IPS DF 6.9 (cell line): ENCODE measurements at places on chromosomes 6 and 20.

DNA sequence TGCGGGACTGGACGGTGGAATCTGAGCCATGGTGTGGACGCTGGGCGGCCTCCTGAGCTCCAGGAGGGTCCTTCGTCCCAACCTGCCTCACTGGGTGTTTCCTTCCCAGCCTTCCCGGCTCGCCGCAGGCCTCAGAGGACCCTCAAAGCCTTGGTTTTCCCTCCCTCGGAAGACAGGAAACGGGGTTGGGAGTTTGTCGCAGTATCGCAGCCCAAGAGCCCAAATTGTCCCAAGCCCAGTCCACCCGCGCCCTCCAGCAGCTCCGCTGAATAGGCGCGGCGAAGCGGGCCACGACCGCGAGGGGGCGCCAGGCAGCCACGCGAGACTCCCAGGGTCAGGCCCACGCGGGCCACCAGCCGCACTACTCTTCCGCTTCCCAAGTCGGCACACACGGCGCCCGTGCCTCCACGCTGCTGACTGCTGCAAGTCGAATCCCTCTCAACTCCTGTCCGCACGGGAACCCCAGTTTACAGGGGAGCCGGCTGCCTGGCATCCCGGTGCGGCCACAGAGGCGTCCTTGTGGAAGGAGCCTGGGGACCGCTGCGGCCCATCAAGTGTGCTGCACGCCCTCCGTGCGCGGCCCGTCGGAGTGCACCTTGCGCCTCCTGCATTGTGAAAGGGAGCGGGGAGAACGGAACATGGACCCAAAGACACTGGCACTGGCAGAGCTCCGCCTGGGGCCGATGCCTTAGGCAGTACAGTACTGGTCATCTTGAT lies 40.4 kb upstream of the HMGA1 start:
- peak overlapping the region; percentile 6; the same call in 1 of the 2 replicates for H3K4me3 ChIP-seq
- no peak overlapping the region for H3K27ac ChIP-seq
- peaks cover 5% of the 10 kb centered on the region; the same call in 1 of the 2 replicates for H3K4me1 ChIP-seq
- no peaks in the 10 kb centered on the region for H3K36me3 ChIP-seq
- H3K27me3 ChIP-seq: no peaks in the 10 kb centered on the region
- DNase-seq: no peak

DNA sequence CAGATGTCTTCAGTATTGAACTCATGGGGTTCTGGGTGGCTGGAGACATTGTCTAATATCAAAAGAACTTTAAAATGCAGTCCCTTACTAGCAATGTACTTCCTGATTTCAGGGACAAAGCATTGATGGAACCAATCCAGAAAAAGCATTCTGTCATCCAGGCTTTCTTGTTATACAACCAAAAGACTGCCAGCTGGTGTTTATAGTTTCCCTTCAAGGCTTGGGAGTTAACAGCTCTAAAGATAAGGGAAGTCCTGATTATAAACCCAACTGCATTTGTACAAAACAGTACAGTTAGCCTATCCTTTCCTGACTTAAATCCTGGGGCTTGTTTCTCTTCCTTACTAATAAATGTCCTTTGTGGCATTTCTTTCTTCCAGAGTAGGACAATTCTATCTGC lies 160.0 kb downstream of the COL21A1 start:
- H3K4me1 ChIP-seq: no peaks in the 10 kb centered on the region
- H3K4me3 ChIP-seq: no peak overlapping the region
- no peak for DNase-seq

GRCh38 chr6:24851086-24851485 lies 52.4 kb upstream of the ARMH2 start:
- H3K27me3 ChIP-seq: no peaks in the 10 kb centered on the region; the same call in 1 of the 2 replicates
- DNase-seq: no peak
- H3K36me3 ChIP-seq: no peaks in the 10 kb centered on the region
- no peak overlapping the region for H3K27ac ChIP-seq
- H3K4me3 ChIP-seq: no peak overlapping the region

DNA sequence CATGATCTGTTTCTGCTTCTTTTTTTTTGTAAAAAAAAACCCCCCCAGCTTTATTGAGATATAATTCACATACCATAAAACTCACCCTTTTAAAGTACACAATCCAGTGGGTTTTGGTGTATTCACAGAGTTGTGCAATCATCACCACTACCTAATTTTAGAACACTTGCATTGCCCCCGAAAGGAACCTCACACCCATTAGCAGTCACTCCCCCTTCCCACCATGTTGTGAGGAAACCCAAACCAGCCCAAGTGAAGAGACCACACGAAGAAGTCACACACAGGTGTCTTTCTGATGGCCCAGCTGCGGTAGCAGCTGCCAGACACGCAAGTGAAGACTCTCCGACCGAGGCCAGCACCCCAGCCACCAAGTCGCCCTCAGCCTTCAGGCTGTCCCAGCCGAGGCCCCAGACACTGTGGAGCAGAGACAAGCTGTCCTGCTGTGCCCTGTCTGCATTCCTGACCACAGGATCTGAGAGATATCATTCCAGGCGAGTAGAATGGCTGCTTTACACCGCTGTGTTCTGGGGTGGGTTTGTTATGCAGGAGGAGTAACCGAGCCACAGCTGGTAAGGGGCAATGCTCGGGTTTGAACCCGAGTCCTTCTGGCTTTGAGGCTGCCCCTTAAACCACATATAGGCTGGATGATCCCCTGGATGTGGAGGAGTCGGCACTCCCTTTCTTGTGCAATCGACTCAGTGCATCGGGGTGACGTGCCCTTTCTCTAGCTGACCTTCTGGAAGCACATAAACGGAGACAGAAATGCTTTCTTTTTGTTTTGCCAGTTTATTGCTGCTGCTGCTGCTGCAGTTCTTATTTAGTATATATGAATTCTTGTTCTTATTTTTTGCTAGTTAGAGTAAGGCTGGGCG lies 59.1 kb upstream of the PTPN1 start:
- no peak overlapping the region for H3K4me3 ChIP-seq
- H3K27me3 ChIP-seq: no peaks in the 10 kb centered on the region
- H3K27ac ChIP-seq: no peak overlapping the region
- no peak for DNase-seq

- H3K4me3 ChIP-seq: no peak overlapping the region
- H3K36me3 ChIP-seq: peaks cover 2% of the 10 kb centered on the region; the same call in 1 of the 2 replicates
- no peak overlapping the region for H3K27ac ChIP-seq
- DNase-seq: no peak
- H3K4me1 ChIP-seq: no peaks in the 10 kb centered on the region
- H3K27me3 ChIP-seq: no peaks in the 10 kb centered on the region
These were observed 14.5 kb downstream of the SERAC1 start for GRCh38 chr6:158153576-158153975.

DNA sequence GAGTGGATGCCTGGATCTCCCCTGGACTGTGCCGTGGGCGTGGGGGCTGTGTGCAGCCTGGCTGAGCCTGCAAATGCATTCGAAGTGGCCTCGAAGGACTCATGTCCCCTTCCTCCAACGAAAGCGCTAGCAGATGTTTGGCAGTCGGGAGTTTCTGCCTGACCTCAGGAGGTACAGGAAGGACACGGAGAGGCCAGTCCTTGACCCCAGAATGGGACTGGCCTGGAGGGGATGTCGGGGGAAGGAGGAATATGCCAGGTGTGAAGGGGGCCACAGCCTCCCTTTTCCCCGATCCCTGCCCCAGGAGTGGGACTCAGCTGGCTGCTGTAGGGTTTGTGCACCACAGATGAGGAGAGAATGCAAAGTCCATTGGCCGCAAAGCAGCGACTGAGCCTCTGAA lies 45.6 kb downstream of the APCDD1L start:
- H3K4me3 ChIP-seq: no peak overlapping the region
- no peak for DNase-seq
- no peaks in the 10 kb centered on the region for H3K4me1 ChIP-seq
- no peaks in the 10 kb centered on the region for H3K36me3 ChIP-seq

GRCh38 chr6:154266560-154267099 lies 90.0 kb downstream of the IPCEF1 start:
- H3K27me3 ChIP-seq: no peaks in the 10 kb centered on the region
- no peak for DNase-seq
- H3K36me3 ChIP-seq: no peaks in the 10 kb centered on the region
- H3K4me1 ChIP-seq: no peaks in the 10 kb centered on the region
- no peak overlapping the region for H3K27ac ChIP-seq

GRCh38 chr6:108805611-108806167 lies 42.5 kb upstream of the ARMC2 start:
- H3K27ac ChIP-seq: no peak overlapping the region
- H3K4me1 ChIP-seq: no peaks in the 10 kb centered on the region
- no peak for DNase-seq
- H3K36me3 ChIP-seq: no peaks in the 10 kb centered on the region
- H3K27me3 ChIP-seq: no peaks in the 10 kb centered on the region

- no peak overlapping the region for H3K27ac ChIP-seq
- H3K4me1 ChIP-seq: peaks cover 3% of the 10 kb centered on the region; the same call in 1 of the 2 replicates
- no peak overlapping the region for H3K4me3 ChIP-seq
- no peaks in the 10 kb centered on the region for H3K27me3 ChIP-seq
These were observed 145.3 kb downstream of the KHDC1L start for GRCh38 chr6:73079978-73080377.

- H3K27me3 ChIP-seq: no peaks in the 10 kb centered on the region
- no peak overlapping the region for H3K27ac ChIP-seq
- no peak overlapping the region for H3K4me3 ChIP-seq
- no peaks in the 10 kb centered on the region for H3K36me3 ChIP-seq
- peaks cover 2% of the 10 kb centered on the region; the same call in 1 of the 2 replicates for H3K4me1 ChIP-seq
These were observed 126.8 kb downstream of the SNX5 start for GRCh38 chr20:17841751-17842215.

DNA sequence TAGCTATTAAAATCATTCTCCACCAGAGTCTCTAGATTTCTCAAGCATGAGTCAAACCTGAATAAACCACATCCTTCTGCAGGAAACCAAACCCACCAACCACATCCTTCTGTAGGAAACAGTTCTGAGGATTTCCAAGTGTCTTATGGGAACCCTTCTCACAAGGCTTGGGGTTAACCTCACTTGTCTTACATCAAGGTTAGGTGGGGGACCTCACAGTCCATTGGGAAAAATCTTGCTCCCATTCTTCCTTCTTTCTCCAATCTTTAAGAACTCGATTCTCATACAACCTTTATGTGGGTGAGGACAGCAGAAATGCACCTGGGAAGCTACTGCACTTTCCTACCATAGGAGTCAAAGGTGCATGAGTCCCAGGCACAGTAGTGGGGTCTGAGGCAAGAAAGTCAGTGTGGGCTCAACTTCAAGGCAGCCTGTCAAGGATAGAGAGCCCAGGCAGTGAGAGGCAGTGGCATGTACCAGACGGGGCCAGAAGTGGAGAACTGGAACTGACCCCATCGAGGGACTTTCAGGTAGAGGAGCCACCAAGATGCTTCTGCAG lies 114.5 kb downstream of the SLC22A3 start:
- no peak overlapping the region for H3K27ac ChIP-seq
- no peaks in the 10 kb centered on the region for H3K36me3 ChIP-seq
- H3K27me3 ChIP-seq: no peaks in the 10 kb centered on the region
- DNase-seq: no peak
- no peak overlapping the region for H3K4me3 ChIP-seq

- no peak overlapping the region for H3K4me3 ChIP-seq
- no peaks in the 10 kb centered on the region for H3K36me3 ChIP-seq
- H3K27ac ChIP-seq: no peak overlapping the region
- peaks cover 43% of the 10 kb centered on the region for H3K27me3 ChIP-seq
- H3K4me1 ChIP-seq: peaks cover 4% of the 10 kb centered on the region
These were observed 3.9 kb downstream of the FOXQ1 start for GRCh38 chr6:1315560-1316386.
